Stimulated activated CD8-positive, alpha-beta memory T cell treated with anti-CD3 and anti-CD28 coated beads, Interleukin-15, amount 100 ng/mL, for 48 hours (primary cell): ENCODE measurements at places on chromosomes 7 and 10.

DNA sequence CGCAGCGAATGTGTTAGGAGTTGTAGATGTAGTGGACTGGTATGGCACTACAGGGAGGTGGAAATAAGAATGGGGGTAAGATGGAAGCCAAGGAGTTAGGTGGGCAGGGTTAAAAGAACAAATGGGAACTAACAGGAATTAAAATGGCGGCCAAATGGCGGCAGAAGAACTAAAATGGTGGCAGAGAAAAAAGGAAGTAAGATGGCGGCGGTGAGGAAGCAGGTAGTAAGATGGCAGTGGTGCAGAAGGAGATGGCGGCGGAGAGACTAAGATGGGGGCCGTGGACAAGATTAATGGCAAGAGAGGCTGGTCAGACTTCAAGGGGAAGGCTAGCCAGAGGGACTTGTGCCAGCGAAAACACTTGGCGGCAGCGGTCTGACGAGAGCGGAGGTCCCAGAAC, 44.5 kb downstream of the ZNF138 start:
- no peak for DNase-seq

DNA sequence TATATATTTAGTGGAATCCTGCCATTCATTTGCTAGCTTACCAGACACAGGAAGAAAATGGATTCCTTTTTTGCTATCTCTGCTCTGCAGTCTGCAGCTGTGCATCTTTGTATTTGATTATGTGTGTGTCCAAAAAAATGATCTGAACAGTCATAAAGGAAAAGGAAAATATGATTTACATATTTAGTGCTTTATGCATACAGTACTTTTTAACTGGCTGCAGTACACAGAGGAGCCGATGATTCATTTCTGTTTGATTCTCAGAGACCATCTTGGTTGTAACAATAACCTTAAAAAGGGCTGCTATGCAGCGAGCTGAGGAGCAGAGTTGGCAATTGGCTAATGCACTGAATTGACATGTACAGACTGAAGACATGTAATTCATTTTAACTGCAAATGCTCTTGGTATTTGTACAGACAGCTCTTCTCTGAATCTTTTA, 151.3 kb upstream of the FZD1 start:
- no peak for DNase-seq

- no peak for DNase-seq
These were observed 9.2 kb downstream of the CREM start for GRCh38 chr10:35135861-35136260.

GRCh38 chr10:83166344-83166743, 973.0 kb upstream of the GHITM start:
- DNase-seq: no peak

GRCh38 chr7:16891874-16892643, 10.3 kb upstream of the AGR3 start:
- no peak for DNase-seq

GRCh38 chr7:47073284-47073683, 508.6 kb downstream of the TNS3 start:
- DNase-seq: no peak

DNA sequence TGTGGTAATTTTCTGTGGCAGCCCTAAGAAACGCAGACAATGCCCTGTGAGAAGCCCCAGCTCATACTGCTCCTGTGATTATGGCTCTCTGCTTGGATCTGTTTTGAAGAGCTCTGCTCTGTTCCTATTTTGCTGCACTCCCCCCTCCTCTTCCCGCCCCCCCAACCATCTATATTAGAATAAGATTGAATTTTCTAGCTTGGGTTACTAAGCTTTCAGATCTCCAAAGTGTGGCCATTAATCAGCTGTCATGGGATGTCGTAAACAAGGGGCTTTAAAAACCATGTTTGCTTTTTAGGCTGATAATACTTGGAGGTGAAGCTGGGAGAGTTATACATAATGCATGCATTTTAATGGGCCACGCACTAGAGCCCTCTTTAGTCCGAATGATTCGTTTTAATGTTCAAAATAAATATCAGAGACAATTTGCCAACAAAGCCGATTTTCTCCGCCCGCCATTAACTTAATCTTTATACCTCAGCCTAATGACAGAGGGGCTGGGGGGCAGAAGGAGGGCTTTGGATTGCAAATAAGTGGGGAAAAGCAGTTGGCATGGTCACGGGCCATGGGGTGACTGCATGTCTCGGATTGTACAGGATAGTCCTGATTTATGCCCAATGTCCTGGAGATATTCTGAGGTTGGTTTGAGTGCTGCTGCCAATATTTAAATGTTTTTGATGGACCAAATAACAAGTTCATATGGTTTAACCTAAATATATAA, 165.5 kb downstream of the RPS24 start:
- no peak for DNase-seq

DNA sequence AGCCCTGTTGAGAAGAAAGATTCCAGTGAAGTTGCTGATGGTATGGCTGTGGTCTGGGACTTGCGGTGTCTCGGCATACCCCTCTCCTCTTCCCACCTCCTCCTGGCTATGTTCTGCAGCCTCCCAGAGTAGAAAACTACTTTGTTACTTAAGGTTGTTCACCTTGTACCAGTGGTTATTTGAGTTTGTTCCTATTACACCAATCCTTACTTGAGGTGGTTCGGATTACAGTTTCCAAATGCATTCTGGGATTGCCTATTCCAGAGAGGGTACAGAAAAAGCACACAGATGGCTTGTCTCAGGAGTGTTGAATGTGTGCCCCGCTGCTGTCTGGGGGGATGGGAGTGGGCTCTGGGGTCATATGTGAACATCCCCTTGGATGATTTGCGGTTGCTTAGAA, 6.8 kb upstream of the ZNF783 start:
- DNase-seq: no peak

- no peak for DNase-seq
These were observed 220.9 kb downstream of the C7orf25 start for GRCh38 chr7:42690794-42691639.
